ENCODE measurements at places on chromosomes 4 and X. TPM values are rescaled to one million over a fixed set of nuclear protein-coding genes. Genes with fewer than 3 reads are reported as not detected.
A peak's percentile ranks its signal among the peaks of the same experiment; 100 is the strongest.

PLP1 gene
- total RNA-seq = 482 TPM

ASB9 gene
- 0.87 TPM for total RNA-seq

DNA sequence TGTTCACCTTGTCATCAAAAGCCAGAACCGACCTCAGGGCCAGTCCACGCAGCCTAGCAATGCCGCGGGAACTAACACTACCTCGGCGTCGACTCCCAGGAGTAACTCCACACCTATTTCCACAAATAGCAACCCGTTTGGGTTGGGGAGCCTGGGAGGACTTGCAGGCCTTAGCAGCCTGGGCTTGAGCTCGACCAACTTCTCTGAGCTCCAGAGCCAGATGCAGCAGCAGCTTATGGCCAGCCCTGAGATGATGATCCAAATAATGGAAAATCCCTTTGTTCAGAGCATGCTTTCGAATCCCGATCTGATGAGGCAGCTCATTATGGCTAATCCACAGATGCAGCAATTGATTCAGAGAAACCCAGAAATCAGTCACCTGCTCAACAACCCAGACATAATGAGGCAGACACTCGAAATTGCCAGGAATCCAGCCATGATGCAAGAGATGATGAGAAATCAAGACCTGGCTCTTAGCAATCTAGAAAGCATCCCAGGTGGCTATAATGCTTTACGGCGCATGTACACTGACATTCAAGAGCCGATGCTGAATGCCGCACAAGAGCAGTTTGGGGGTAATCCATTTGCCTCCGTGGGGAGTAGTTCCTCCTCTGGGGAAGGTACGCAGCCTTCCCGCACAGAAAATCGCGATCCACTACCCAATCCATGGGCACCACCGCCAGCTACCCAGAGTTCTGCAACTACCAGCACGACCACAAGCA is 898 bp downstream of the UBQLN2 start:
- H3K27me3 ChIP-seq = peaks cover 7% of the 10 kb centered on the region
- peak overlapping the region; percentile 64 for H3K4me3 ChIP-seq
- no peaks in the 10 kb centered on the region for H3K36me3 ChIP-seq
- DNase-seq = no peak
- H3K4me1 ChIP-seq = peaks cover 5% of the 10 kb centered on the region

- no peaks in the 10 kb centered on the region for H3K36me3 ChIP-seq
- no peak overlapping the region for H3K4me3 ChIP-seq
- DNase-seq = no peak
- peaks cover 13% of the 10 kb centered on the region for H3K27me3 ChIP-seq
- H3K27ac ChIP-seq = no peak overlapping the region
- H3K4me1 ChIP-seq = no peaks in the 10 kb centered on the region
These were observed 69.1 kb downstream of the PSAPL1 start for GRCh38 chr4:7365462-7366179.

GRCh38 chr4:15568821-15569220 is 86.3 kb downstream of the FBXL5 start:
- peaks cover 4% of the 10 kb centered on the region for H3K36me3 ChIP-seq
- H3K4me1 ChIP-seq = no peaks in the 10 kb centered on the region
- H3K27me3 ChIP-seq = no peaks in the 10 kb centered on the region

MUC7 gene
- total RNA-seq = not detected

DNA sequence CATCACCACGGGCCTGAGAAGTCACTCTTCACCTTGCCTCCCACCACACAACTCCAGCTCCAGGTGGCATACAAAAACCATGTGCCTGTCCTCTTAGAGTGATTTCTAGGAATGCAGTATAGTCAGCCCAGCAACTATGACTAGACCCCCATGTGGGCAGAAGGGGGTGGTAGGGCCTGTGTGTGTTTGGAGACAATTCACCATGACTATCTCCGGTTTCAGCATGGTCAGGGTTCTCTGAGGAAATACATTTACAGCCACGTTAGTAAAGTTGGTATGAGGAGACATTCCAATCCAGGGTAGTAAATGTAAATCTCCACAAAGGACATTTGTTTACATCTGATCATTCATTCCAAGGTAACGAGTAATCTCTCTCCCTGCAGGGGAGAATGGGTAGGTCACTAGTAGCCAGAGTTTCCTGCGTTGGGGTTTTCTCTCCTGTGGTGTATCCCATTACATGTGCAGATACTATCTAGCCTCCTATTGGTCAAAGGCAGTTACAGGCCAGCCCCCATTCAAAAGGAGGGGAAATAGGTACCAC is 4.2 kb upstream of the MTMR1 start:
- no peaks in the 10 kb centered on the region for H3K27me3 ChIP-seq
- H3K36me3 ChIP-seq = no peaks in the 10 kb centered on the region
- H3K4me1 ChIP-seq = peaks cover 4% of the 10 kb centered on the region
- no peak overlapping the region for H3K4me3 ChIP-seq
- DNase-seq = no peak

GRCh38 chr4:1792832-1793495 is at the start of gene FGFR3:
Gene FGFR3 (plus strand): TSS chr4:1793293. CDS start chr4:1793935, 642 bp downstream.
- H3K27ac ChIP-seq = peak within 1 kb of the TSS; percentile 65
- DNase-seq = no peak
- peak within 1 kb of the TSS; percentile 15 for H3K4me3 ChIP-seq
- peaks cover 46% of the 10 kb centered on the region for H3K27me3 ChIP-seq

DNA sequence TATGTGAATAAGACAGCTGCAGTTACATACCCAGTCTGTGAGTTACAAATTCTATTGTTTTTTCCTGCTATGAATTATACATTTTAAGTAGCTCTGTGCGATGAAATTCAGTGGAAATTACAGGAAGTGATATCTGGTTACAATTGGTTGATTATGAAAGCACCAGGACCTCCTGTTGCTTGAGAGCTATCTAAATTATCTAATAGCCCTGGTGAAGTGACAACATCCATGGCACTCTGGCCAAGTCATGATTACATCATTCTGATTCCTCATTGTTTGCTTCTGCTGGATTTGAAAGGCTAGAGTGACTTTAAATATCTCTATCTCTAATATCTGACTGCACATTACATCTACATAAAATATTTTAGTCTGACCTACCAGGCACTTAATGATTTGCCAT is 515.0 kb downstream of the CFAP47 start:
- H3K36me3 ChIP-seq = no peaks in the 10 kb centered on the region
- H3K4me1 ChIP-seq = no peaks in the 10 kb centered on the region
- no peak overlapping the region for H3K27ac ChIP-seq
- DNase-seq = no peak
- H3K4me3 ChIP-seq = no peak overlapping the region
- no peaks in the 10 kb centered on the region for H3K27me3 ChIP-seq

CT45A2 gene
- not detected for total RNA-seq

DNA sequence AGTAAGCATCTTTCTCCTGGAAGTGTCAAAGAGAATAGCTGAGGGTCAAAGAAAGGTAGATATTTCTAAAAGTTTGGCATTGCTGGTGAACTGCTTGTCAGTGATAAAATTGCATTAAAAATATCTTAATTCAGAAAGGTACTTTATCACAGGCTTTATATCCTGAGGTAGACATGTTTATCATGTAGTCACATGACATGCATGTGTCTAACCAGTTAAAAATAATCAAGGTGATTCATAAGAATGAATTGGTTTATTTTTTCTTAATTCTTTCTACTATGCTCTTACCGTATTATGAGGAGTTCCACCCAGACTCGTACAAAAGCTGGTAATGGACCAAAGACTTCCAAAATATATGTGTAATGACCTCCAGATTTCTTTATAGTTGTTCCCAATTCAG is 6.1 kb downstream of the SLC7A11 start:
- H3K27ac ChIP-seq = no peak overlapping the region
- no peaks in the 10 kb centered on the region for H3K36me3 ChIP-seq
- no peaks in the 10 kb centered on the region for H3K4me1 ChIP-seq

DNA sequence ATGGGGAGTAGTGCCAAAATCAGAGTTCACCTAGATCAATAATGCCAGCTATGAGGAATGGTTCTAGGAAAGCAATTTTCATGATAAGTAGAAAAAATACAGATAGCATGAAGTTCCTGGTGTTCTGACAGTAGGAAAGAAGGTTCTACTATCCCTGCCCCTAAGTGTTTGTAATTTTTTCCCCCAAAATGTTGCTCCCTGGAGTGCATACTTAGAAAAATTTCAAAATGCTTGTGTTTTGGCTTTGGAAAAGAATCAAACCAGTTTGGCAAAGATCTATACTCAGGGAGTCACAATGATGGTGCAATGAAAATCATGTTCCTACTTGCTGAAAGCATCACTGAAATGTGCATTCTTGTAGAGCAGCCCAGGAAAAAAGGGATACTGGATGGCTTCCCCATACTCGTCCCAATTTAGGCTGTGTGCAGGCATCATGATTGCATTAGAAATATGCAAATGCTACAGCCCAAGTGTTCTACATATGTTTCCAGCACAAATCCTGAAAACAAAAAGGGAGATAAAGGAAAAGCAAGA is 74.7 kb downstream of the LPAR4 start:
- no peak overlapping the region for H3K27ac ChIP-seq
- H3K4me1 ChIP-seq = no peaks in the 10 kb centered on the region
- no peak overlapping the region for H3K4me3 ChIP-seq

GRCh38 chr4:85688055-85688740 is 213.2 kb downstream of the ARHGAP24 start:
- no peaks in the 10 kb centered on the region for H3K4me1 ChIP-seq
- H3K36me3 ChIP-seq = no peaks in the 10 kb centered on the region
- no peak for DNase-seq
- H3K27me3 ChIP-seq = no peaks in the 10 kb centered on the region
- H3K27ac ChIP-seq = no peak overlapping the region

- no peaks in the 10 kb centered on the region for H3K27me3 ChIP-seq
- H3K4me1 ChIP-seq = no peaks in the 10 kb centered on the region
- no peaks in the 10 kb centered on the region for H3K36me3 ChIP-seq
- H3K4me3 ChIP-seq = no peak overlapping the region
These were observed 581.1 kb downstream of the SPRY1 start for GRCh38 chr4:123977641-123978081.
